ENCODE measurements at places on chromosomes 2 and 18.

DNA sequence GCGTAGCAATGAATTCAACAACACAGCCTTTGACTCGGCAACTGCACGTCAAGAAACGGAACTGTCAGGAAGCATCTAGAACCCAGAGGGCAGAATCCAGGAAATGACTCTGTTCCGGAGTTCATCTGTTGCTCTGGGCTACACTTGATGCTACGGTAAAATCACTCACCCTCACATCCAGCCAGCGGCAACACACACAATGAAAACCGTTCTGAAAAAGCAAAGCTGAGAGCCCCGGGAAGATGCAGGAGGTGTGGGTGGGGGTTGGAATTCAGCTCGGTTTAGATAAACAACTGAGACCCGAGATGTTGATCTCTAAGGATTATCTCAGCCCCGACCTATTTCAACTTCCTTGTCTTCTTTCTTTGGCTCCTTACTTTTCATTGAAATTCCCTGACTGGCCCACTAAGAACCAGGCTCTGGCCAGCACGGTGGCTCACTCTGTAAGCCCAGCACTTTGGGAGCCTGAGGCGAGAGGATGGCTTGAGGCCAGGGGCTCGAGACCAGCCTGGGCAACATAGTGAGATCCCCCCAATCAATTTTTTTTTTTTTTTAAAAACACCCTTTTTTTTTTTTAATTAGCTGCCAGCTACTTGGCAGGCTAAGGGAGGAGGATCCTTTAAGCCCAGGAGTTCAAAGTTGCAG lies 13.3 kb upstream of the RAB17 start:
- peak; percentile 37 for DNase-seq

DNA sequence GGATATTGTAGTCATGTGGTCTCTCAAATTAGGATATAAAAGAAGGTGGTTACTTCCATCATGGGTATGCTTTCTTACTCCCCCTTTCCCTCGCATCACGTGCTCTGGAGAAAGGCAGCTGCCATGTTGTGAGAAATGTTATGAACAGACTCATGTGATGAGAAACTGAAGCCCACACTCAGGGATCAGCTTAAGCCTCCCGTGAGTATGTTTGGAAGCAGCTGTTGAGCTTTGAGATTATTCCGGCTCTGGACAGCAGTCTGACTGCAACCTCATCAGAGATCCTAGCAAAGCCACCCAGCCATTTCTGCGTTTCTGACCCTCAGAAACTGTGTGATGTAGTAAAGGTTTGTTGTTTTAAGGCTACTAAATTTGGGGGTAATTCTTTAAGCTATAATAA lies 700.1 kb downstream of the ADCYAP1 start:
- DNase-seq, result no peak

DNA sequence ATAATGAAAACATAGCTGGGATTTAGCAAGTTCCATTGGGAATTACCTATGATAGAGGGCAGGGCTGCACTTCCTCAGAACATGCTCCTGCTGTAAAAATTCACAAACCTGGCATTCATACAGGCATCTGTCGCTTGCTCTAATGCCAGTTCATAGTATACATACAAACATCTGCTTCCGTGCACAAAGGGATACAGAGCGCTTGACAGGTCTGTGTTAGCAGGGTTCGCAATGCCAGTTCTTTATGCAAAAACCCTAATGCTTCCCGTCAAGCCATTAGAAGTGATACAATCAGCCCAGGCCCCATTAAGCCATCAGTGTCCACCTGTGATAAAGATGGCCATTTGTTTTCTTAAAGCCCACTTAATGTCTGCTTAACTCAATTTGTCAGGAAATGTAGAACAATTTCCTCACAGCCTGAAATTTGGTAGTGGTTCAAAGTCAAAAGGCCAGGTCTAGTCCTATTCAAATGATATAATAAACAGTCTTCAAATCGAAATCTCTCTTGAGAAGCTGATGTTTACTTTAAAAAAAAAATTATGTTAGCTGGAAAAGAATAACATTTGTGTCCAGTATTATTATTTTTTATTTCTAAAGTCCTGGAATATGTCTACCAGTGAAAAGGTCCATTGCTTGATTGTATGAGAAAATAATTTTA lies 556.3 kb downstream of the ARHGAP15 start:
- DNase-seq, result no peak

DNA sequence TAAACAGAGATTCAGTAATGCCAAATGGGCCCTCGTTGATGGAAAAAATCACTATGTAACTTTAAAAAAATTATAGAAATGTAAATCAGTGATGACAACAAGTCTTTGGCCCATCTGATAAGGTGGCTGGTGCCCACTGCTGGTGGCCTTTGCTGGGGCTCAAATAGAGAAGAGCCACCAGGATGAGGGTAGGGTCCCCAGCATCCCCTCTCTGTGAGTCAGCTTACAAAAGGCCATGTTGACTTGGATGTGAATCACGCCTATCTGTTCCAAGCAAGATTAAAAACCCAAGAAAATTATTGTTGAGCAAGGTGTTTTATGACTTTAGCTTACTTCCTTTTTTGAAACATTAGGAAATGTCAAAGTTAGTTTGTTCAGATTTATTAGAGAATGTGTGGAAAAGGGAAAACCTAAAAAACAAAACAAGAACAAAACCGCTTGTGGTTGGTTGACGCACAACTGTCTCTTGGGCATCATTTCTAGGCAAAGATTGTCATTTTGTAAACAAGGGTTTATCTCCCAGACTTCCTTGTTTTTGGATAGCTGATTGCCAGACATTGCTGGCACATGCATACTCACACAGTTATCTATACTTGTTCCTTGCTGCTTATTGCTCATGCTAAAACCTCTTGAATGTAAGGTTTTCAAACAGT lies 53.7 kb upstream of the ZNF396 start:
- DNase-seq, result no peak

DNA sequence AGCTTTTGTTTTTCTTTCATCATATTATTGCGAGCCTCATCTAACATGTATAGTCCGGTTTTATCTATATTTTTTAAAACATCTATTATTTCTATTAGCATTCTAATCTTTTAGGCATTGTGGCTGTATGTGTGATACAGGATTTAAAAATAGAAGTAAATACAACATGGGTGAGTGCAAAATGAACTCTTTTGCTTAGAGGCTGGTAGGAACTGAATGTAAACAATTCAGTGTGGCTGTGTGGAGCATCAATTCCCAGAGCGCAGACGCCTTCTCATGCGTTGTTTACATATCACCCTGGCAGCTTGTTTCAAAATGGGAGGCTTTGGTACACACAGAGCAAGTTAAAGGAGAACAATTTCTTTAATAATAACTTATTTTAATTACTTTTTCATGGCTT lies 836 bp downstream of the DTNA start:
- no peak for DNase-seq

DNA sequence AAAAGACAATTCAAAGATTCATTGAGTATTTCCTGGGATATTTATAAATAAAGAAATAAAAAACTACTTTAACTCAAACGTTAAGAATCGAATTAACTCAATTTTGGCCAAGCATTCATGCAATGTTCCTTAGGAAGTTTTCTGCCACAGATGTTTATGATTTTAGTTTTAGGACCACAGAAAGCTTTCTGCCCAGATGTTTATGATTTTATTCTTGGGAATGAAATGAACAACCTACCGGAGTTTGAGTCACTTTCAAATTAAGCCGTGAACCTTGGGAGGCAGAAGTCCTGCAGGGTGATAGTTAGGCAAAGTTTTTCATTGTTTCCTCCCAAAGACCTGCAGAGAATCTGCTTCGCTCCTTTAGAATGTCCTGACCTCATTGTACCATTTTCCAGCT lies 34.7 kb upstream of the MBP start:
- DNase-seq, result no peak

Data from stimulated activated CD8-positive, alpha-beta memory T cell treated with anti-CD3 and anti-CD28 coated beads, Interleukin-4, amount 100 ng/mL, for 1 hour (primary cell).